Activated naive CD8-positive, alpha-beta T cell treated with anti-CD3 and anti-CD28 coated beads for 36 hours (primary cell): ENCODE measurements at places on chromosomes 13 and 19.

DNA sequence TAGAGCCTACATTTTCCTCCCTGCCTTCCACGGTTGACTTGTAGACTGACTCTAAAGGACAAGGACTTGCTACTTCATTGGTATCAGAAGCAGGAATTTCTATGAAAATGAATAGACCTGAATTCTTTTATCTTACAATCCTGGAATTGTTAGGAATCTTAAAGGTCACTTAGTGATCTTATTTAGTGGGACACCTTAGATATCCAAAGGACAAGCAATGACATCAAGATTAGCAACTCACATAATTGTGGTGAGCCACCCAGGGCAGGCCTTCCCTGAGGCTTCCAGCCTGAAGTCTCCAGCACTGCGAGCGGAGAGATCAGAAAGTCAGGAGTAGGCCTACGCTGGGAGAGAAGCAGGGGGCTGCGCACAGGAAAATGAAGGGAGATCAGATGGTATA is 37.8 kb downstream of the KLF5 start:
- DNase-seq: no peak

- no peak for DNase-seq
Observed at GRCh38 chr19:5818594-5818993, 13.7 kb downstream of the NRTN start.

- no peak for DNase-seq
Observed at GRCh38 chr13:113976711-113977684, 3.1 kb upstream of the C13orf46 start.

- no peak for DNase-seq
Observed at GRCh38 chr19:42229855-42230351, 9.8 kb downstream of the ZNF526 start.

- no peak for DNase-seq
Observed at GRCh38 chr19:18795540-18795939, 4.4 kb upstream of the COMP start.

- no peak for DNase-seq
Observed at GRCh38 chr13:35475960-35476943, at the start of gene MAB21L1. Gene MAB21L1 (minus strand): TSS chr13:35476689. CDS start chr13:35476138, 551 bp downstream.

DNA sequence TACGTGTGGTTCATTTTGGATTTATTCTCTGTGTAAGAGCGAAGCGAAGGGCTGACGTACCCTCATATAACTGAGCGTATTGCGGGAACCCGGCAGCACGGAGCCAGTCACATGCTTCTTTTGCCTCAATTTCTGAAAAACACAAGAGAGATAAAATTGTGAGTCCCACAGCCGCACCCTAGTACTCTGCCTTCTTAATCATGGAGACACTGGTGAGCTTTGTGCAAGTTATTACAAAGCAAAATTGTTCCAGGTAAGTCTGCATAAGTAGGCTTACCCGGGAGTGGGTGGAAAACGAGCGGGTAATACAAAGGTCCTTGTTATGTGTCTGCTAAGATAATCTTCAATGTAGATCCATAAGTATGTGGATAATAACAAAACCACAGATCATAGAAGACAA is 118.1 kb downstream of the STARD13 start:
- DNase-seq: no peak

- DNase-seq: no peak
Observed at GRCh38 chr13:62357887-62358645, 942.4 kb upstream of the PCDH20 start.

GRCh38 chr13:102289606-102290005 is 112.2 kb downstream of the FGF14 start:
- no peak for DNase-seq

DNA sequence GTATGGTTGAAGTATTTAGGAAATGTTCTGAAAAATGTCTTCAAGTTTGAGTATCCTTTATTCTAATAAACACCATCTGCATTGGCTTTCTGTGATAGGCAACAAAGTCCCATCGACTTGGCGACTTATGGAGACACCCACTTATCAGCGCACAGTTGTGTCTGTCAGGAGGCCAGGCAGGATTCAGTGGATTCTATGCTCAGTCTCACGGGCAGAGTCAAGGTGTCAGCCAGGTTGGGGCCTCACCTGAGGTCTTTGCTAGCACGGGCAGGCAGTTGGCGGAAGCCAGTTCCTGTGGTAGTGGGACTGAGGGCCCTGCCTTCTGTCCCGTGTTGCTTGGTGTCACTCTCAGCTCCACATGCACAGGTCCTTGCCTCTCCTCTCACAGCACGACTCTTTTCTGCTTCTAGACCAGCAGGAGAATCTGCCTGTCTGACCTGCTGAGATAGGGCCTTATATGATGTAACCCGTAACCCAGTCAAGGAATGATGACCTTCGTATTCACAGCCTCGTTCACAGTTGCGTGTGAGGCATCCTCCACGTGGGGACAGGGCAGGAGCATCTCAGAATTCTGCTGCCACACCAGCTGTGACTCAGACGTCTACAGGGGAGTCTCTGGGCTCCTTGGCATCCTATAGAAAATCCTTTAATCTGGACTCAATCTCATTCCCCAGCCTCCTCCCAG is 10.0 kb downstream of the CUL4A start:
- DNase-seq: no peak

GRCh38 chr19:49058562-49058961 is 1.0 kb upstream of the CGB7 start:
- peak; percentile 46 for DNase-seq

DNA sequence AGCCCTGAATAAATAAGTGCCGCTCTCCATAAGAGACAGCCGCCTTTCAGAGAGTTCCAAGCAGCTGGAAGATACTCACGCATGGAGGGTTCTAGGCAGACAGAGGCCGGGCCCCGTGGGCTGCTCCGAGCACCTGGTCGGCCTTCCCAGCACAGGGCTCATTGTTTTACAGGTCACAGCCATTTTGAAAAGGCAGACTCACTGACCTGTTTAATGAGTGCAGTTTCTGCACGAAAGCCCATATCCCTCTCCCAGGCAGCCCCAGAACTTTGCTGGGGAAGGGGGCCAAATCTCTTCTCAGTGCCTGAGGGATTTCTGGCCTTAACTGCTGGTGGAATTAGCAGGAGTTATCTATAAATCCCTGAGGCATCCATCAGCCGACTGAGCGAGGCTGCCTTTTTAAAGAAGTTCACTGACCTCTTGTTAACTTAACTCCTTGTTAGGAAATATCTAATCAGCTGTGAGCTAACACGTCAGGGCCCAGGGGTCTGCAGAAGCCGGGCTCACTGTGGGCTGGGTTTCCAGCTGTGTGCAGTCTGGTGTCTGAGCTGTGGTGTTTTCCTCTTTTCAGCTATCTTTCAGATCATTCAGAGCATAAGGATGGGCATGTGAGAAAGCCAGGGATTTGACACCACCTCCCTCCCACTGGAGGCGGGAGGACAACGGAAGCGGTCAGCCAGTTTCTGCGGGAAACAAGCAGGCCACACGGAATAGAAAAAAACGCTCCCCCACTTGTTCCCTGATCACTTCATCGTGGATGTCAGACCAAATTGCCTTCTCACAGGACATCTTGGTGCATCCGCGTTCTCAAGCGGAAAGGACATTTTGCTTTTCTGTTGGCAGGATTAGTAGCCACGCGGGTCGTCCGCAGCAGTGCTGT is 23.3 kb downstream of the SERP2 start:
- no peak for DNase-seq

DNA sequence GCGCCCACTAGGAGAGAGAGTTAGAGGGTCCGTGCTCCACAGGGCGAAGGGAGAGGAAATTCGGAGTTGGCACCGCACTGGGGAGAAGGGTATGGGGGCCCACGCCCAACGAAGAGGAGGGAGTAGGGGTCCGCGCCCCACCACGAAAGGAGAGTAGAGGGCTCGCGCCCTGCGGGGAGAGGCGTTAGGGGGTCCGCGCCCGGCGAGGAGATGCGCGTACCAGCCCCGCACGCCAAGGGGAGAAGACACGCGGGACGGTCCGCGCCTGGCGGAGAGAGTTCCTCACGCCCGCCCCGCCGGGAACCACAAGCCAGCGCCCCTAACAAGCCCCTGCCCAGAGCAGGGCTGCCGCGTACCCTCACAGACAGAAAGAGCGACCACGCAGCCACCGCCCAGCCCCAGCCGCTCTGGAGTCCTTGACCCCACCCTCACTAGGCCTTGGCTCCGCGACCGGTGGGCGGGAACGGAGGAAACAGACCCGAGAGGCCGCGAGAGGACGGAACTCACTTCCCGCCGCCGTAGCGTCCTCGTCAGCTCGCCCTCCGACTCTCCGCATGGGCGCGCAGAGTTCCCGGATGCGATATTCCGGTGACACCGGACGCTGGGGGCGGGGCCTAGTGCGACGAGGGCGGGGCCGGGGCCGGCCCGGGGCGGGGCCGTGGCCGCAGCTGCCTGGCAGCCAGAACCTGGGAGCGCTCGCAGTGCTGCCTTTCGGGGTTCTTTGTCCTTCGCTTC is 20.0 kb upstream of the ZSCAN18 start:
- peak; percentile 3 for DNase-seq

GRCh38 chr13:22047785-22048104 is 376.9 kb downstream of the FGF9 start:
- DNase-seq: no peak

- no peak for DNase-seq
Observed at GRCh38 chr19:29062475-29063435, 150.2 kb downstream of the UQCRFS1 start.

DNA sequence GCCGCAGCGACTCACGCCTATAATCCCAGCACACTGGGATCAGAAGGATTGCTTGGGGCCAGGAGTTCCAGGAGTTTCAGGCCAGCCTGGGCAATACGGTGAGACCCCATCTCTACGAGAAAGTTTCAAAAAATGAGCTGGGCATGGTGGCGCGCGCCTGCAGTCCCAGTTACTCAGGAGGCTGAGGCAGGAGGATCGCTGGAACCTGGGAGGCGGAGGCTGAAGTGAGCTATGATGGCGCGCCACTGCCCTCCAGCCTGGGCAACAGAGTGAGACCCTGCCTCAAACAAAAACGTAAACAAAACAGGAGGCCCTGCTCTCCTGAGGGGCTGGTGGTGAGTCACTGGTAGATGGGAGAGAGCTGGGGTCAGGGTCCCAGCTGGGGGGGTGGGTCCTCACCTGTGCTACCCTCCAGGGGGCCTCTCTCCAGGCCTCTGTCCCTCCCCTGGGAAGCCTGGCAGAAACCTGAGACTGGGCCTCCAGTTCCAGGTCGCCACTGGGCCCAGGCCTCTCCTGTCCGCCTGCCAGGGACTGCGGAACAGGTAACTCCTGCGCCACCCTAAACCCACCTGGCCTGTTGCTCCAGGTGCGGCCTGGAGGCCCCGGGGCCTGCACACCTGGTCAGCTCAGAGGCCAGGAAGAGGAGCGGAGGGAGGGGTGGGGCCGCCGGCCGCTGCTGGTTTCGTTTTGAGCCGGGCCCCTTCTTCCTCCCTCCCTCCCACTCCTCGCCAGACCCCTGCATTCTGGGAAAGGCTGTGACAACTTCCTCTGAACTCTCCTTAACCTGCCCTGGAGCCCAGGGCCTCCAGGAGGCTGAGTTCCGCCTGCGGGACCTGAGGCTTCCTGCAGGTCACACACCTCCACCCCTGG is 17.2 kb upstream of the ZBTB7A start:
- peak; percentile 60 for DNase-seq

DNA sequence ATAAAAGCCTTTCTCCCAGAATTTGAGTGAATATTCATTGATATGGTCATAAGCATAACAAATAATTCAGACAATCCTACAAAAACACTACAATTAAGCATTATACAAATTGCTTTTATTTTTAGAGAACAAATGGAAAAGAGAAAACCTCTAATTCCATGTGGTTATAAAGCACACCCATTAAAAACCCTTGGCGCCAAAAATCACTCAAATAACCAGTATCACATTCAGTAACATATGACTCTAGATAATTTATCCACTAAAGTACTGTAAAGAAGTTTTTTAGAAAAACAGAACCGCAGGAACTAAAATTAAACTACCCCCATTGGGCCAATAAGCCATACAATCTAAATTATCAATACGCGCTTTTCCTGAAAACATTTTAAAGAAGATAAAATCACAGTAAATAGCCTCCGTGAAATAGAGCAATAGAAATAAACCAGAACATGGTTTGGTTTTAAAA is 569 bp downstream of the LCP1 start:
- DNase-seq: no peak

DNA sequence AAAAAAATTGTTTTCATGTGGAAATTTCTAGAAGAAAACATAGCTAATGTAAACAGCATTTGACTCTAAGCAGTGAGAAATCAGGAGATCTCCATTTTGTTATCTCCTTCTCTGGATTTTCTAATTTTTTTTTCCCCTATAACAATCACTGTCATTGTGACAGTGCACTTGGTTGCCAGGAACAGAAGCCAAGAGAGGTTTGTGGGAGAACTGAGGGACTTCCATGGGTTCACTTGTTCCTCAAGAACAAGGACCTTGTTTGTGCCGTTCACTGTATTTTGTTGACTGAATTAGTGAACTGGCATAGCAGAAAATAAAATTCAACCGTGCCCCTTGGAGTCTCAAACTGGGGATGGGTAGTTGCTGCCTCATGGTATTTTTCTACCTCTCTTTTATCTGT is 17.1 kb downstream of the SHISA7 start:
- DNase-seq: no peak

GRCh38 chr13:41064493-41064892 is 3.2 kb downstream of the WBP4 start:
- DNase-seq: no peak

GRCh38 chr19:52662631-52663030 is 24.5 kb upstream of the ZNF83 start:
- DNase-seq: no peak

DNA sequence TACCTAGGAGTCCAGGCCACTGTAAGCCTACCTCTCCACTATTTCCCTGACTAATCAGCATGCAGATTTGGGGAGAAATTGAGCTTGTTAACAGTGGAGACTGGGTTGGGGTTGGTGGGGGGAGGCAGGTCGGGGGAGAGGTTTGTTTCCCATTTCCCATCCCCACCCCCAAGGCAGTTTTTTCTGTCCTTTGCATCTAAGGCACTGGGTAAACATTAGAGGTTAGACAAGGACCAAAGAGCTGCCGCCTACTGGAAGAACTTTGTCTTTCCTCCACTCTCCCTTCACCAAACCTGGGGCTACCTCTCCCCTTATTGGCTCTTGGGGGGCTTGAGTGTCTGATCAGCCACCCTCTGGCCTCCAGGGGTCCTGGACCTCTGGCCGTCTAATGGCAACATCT is 953 bp downstream of the KCNN4 start:
- DNase-seq: no peak

- DNase-seq: no peak
Observed at GRCh38 chr19:55424518-55424917, 16.9 kb upstream of the UBE2S start.

DNA sequence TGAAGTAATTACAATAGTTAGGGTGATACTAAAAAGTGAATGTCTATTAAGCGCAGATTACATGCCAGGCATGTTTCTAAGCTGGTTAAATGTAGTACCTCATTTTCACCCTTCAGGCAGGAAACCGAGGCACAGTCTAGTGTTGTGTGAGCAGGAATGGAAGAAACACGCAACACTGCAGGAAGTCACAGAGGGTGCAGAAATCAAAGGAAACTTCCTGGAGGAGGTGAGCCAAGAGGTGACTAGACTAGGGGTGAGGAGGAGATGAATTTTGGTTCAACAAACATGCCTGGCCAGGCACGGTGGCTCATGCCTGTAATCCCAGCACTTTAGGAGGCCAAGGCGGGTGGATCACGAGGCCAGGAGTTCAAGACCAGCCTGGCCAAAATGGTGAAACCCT is 41.8 kb downstream of the ZNF473 start:
- DNase-seq: no peak
